ENCODE measurements at places on chromosomes 6 and 20.

- DNase-seq = no peak
These were observed 20.8 kb upstream of the SLCO4A1 start for GRCh38 chr20:62621251-62622110.

- peak; percentile 37 for DNase-seq
These were observed 27.3 kb downstream of the NQO2 start for GRCh38 chr6:3026791-3027626.

- DNase-seq = no peak
These were observed 188.4 kb downstream of the TRDN start for GRCh38 chr6:123448306-123448884.

- DNase-seq = peak; percentile 11
These were observed 639 bp upstream of the RCAN2 start for GRCh38 chr6:46491628-46492547.

DNA sequence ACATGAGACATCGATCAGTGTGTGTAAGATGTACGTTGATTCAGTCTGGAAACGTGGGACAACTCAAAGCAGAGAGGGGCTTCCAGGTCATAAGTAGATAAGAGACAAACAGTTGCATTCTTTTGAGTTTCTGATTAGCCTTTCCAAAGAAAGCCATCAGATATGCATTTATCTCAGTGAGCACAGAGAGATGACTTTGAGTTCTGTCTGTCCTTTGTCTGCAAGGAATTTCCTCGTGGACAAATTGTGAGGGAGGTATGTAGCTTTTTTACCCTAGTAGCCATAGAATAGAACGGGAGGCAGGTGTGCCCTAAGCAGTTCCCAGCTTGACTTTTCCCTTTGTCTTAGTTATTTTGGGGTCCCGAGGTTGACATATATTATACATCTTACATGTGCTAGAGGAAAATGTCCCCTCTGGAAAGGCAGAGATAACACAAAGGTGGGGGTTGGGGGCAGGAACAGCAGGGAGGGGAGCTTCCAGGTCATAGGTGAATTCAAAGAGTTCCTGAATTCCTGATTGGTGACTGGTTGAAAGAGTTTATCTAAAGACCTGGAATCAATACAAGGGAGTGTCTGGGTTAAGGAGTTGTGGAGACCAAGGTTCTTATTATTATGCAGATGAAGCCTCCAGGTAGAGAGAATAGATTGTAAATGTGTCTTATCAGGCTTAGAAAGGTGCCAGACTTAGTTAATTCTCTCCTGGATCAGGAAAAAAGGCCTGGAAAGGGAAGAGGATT is 237.0 kb downstream of the NFATC2 start:
- no peak for DNase-seq

DNA sequence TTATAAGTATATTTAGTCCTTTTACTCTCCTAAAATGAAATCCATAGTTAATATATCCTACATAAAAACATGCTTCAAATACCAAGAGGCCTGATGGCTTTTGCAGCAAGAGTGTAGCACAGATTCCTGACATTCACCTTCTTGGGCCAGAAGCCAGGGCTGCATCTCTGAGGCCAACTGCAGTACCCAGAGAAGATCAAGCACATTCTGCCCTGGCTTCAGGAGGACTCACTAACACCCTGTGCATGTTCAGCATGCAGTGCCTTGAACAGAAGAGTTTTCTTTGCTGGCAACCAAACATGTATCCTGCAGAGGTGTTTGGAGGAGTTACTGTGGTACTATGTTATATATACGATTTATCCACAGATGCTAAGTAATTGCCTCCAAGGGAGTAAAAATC is 90.3 kb downstream of the FHL5 start:
- no peak for DNase-seq

DNA sequence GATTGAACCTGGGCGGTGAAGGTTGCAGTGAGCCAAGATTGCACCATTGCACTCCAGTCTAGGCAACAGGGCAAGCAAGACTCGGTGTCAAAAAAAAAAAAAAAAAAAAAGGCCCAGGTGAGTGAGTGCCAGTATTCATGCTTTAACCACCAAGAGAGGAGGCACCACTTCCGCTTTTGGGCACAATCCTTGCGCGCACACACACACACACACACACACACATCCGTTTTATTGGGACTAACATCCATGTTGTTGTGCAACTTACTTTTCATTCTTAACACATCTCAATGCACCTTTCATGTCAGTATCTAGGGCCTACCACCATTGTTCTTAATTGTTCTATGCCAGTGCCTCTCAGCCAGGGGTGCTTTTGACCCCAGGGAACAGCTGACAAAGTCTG is 263.0 kb downstream of the CDC5L start:
- no peak for DNase-seq

GRCh38 chr6:157798851-157799250 is 24.2 kb upstream of the SNX9 start:
- DNase-seq = no peak

GRCh38 chr6:107545763-107546162 is 55.8 kb downstream of the SOBP start:
- DNase-seq = no peak

- DNase-seq = peak; percentile 94
These were observed 30.5 kb upstream of the IPCEF1 start for GRCh38 chr6:154386848-154387717.

- DNase-seq = peak; percentile 44
These were observed 15.0 kb downstream of the ADNP start for GRCh38 chr20:50916257-50916656.

DNA sequence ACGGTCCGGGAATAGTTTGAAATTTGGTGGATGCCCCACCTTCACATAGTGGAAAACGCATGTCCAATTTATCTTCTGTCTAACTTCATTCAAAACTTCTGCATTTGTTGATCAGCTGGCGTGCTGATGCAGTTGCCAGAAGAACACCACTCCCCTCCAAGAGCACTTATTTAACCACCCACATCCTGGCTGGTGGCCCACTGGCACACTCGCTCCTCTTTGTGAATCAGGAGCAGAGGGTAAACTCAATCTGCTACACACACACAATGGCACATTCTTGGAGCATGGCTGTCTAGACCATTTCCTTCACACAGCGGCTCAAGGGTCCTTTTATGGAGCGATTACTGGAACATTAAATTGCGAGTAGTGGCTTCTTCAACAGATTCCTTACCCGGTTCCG is 55.1 kb upstream of the CEP162 start:
- DNase-seq = peak; percentile 23

- DNase-seq = no peak
These were observed 8.5 kb downstream of the MRPS18A start for GRCh38 chr6:43679057-43679456.

- no peak for DNase-seq
These were observed 70.0 kb upstream of the TOP1 start for GRCh38 chr20:40958598-40958997.

- no peak for DNase-seq
These were observed 41.6 kb downstream of the LYRM4 start for GRCh38 chr6:5219011-5219691.

DNA sequence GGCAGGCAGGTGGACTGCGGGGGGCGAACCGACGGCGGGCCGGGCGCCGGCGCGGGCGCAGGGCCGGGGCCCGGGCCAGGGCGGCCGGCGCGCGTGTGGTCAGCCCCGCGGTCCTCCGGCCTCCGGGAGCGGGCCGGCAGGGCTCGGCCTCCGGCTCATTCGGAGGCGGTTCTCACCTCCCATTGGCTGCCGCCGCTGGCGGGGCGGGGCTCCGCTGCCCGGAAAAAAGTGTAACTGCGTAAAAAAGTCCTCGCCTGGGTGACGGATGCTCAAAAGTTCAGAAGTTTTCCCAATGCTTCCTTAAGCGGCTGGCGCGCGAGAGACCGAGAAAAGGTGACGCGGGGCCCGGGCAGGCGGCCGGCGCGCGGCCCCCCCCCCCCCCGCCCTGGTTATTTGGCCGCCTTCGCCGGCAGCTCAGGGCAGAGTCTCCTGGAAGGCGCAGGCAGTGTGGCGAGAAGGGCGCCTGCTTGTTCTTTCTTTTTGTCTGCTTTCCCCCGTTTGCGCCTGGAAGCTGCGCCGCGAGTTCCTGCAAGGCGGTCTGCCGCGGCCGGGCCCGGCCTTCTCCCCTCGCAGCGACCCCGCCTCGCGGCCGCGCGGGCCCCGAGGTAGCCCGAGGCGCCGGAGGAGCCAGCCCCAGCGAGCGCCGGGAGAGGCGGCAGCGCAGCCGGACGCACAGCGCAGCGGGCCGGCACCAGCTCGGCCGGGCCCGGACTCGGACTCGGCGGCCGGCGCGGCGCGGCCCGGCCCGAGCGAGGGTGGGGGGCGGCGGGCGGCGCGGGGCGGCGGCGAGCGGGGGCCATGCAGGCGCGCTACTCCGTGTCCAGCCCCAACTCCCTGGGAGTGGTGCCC is at the start of gene FOXC1:
Gene FOXC1, plus strand, starts transcription at position 268 of the 849 bp plus-strand sequence. Its CDS starts 531 bp downstream, at position 799.
- DNase-seq = peak; percentile 98

DNA sequence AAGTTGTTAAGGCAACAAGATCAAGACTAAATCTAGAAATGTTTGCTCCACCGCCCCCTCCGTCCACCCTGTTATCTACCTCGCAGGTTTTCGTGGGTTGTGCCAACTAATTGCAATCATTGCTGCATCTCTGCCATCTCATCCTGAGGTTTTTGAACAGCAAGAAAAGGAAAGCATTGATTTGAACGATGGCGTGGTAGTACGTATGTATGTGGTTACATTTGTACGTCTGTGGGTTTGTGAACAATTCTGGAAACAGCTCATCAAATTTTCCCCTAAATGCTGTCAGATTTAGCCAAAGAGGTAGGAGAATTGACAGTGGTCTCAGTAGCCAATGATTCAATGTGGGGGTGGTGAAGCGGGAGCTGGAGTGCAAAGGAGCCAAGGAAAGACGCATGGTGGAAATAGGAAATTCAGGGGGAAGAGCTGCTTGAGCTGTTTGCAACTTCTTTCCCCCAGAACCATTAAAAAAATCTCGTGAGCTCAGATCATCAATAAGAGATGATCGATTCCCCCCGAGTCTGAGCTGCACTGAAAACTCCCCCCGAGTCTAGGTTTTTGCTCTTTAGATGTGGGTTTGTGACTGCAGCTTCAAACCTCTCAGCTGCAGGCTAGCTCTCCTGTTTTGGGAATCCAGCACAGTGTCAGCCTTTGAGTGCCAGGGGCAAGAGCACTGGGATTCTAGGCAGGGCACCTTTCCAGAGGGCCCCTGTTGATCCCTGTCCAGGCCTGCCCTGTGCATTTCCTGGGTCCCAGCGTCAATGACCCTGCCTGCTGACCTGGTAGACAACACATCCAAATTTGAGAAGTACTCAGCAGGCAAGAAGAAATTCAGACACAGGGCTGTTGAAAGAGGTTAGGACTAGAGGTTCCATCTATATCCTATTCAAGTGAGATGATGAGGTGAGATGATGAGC is 72.6 kb upstream of the LY86 start:
- no peak for DNase-seq

DNA sequence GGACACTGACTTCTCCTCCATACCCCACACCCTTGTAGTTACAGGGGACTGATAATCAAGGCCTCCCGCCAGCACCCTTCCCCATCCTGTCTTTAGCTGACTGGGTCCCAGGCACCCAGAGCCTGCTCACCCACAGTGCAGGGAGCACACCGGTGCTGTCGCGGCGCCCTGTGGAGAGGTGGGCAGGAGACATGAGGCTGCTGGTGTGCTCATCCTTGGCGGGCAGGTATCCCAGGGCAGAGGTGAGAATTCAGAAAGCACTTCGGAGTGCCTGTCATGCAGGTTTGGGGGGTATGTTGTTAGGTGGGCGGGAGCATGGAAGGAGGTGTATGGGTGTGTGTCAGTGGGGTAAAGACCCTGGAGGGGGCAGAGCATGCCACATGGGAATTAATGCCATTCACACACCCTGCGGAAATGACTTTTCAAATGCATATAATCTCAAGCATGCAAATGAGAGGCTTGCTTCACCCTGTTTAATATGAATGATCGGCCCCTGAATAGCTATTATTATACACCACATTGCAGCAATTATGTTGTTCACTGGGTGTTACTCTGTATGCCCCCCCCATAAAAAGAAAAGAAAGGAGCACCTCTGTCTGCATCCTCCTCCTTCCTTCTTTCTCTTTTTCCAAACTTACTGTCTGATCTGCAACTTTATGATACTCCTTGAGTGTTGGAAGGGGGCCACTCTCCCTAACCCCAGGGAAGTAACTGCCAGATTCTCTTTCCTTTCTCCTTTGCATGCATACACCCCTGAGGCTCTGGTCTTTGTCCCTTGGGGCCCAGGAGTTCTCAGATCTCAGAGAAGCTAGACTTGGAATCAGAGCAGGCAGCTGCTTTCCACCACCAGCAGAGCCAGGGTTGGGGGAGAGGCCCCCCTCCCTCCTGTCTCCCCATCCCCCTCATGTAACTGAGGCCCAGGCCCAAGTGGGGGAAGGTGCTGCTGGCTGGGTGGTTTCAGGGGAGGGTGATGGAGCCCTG is 16.0 kb downstream of the FOXP4 start:
- DNase-seq = no peak
